ENCODE measurements at places on chromosomes 2 and 18.
A peak's percentile ranks its signal among the peaks of the same experiment; 100 is the strongest.

DNA sequence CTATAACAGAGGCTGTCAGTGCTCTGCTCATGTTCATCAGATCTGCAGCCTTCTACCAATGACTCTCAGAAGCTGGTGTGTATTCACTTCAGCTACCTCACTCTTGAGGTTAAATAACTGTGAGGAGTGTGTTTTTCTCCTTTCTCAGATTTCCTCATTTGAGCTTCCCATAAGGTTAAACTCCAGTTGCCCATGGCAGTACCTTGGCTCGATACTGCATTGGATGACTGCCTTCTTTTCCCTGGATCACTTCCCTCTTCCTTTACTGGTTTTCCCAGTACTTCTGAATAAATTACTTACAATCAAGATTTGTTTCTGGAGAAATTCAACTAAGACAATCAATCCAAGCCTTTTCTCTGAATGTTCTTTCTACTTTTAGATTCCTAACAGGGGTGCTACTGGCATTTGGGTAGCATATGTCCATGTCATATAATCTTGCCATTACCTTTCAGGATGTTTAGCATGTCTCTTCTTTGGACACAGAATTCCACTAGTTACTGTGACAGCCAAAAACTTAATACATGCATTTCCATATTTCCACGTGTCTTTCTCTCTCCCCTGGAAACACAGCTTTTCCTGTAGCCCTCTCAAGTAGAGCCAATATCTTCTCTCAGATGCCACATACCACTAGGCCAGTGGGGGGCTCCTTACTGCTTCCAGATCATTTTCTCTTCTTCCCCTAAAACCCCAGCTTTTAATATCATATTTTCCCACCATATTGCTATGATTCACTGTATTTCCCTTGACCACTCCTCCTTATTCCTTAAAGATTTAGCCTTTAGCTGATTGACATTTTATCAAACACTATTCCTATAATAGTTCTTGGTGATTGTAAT lies 15.0 kb upstream of the SPOPL start:
- DNase-seq: peak; percentile 9

GRCh38 chr2:136025057-136025973 lies 39.9 kb upstream of the DARS1 start:
- peak; percentile 84 for DNase-seq

GRCh38 chr2:61295981-61296380 lies 134.0 kb downstream of the C2orf74 start:
- DNase-seq: no peak

DNA sequence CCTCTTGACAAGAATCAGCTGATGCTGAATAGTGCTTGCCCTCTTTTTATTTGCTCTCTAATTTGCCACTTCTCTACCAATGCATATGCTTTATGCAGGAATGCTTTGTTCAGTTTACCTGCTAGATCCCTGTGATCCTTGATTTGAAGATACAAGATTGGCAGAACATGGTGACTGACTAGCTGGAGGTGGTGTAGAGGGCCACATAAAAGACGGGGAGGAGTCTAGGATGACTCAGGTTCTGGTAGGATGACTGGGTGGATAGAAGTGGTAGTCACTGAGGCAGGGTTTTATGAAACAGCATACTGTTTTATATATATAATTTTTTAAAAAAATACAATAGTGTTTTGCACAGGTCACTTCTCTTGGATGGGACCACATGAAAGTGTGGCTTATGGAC lies 6.3 kb upstream of the ADGRF3 start:
- no peak for DNase-seq

GRCh38 chr2:238042849-238043584 lies 17.8 kb upstream of the SCLY start:
- no peak for DNase-seq

GRCh38 chr2:151395509-151396374 lies 14.0 kb upstream of the RIF1 start:
- no peak for DNase-seq

DNA sequence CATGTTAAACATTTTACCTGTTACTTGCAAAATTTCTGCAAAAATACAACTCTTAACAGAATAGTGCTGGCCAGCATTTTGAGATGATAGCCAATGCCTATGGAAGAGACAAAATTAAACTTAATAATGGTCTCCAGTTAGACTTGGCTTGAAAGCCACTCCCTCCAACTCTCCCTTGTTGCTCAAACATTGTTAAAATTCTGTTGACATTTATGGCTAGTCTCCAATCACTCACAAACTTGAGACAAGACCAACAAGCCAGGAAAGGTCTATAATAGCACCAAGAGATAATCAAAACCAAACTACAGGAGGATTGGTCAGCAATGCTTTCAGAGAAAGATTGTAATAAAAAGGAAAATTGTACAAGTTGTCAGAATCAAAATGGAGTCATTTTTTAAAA lies 770.7 kb upstream of the NXPH2 start:
- no peak for DNase-seq

DNA sequence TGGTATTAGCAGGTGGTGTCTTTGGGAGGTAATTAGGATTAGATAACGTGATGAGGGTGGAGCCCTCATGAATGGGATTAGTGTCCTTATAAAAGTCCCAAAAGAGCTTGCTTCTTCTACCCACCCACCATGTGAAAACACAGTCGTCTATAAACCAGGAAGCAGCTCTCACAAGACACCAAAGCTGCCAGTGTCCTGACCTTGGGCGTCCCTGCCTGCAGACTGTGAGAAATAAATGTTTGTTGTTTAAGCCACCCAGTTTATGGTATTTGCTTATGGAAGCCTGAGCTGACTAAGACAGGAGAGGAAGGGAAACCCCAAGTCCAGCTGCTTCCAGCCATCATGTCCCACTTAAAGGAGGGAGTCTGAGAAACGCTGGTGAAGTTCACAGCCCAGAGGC lies 13.6 kb downstream of the ADI1 start:
- no peak for DNase-seq

GRCh38 chr2:939936-940601 lies 10.6 kb upstream of the SNTG2 start:
- DNase-seq: no peak

DNA sequence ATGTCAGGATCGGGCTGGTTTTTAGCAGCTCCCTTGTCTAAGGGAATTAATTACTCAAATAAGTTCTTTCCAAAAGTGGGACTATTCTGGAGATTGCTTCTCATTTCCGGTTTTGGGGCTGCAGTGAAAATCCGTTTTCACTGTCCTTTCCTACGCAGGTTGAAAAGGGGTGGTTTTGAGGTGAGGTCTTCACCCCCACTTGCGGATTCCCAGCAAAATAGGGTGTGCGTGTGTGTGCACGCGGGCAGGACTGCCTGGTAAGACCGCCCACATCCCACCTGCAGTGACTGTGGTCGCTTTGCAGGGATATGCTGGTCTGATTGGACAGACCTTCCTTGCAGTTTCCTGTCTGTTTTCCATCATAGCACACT lies 472 bp upstream of the PLEKHM3 start:
- peak; percentile 22 for DNase-seq

- no peak for DNase-seq
These were observed 16.7 kb downstream of the ANKRD12 start for GRCh38 chr18:9153256-9153655.

DNA sequence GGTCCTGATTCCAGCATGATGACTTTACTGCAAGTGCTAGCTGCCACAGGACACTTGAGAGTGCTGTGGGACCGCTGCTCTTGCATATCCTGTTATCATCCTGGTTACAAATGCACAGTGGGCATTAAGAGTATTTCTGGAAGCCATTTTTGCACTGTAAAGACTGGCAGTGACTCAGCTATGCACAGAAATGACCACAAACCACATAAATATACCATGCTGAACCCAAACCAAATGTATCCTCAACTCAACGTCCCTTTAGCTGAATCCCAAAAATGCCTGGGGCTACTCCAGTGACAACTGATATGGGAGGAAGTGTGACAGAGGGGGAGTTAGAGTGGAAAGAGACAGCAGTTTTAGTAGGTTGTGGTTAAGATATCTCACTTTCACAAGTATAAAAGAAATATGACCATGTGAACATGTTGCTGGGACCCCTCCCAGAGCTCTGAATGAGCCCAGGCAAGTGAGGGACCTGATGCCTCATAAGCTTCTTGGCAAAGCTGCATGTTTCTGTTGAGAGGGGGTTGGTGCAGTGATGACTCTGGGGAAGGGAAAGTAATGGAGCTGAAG lies 37.3 kb downstream of the RHBDD1 start:
- DNase-seq: no peak

- no peak for DNase-seq
These were observed 10.9 kb downstream of the FEZ2 start for GRCh38 chr2:36587101-36587500.

DNA sequence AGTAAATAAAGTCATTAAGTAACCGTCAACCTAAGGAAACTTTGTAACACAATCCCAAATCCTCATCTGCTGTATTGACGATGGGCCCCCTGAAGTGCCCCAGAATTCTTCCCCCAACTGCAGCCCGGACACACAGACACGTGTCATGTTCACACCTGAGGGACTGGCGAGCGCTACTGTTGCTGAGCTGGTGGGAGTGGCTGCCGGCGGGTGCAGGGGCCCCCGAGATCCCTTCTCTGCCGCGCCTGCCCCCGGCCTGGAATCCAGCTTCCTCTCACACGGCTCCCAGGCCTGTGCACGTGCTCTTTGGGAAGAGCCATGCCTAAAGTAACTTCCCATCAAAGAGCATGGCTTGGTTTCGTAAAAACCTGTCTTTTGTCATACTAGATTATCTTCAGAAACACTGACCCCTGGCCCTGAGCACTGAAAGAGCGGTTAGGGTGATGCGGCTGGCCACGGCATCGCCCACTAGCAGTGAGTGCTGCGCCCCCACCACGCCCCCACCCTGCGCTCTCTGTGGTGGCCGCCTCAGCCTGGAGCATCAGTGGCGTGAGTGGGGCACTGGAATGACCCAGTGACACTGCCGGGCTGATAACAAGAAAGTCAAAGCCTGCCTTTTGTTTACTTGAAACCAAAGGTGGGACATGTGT lies 56.0 kb downstream of the ADI1 start:
- peak; percentile 68 for DNase-seq

- no peak for DNase-seq
These were observed 78.7 kb downstream of the MYCN start for GRCh38 chr2:16019060-16019480.

DNA sequence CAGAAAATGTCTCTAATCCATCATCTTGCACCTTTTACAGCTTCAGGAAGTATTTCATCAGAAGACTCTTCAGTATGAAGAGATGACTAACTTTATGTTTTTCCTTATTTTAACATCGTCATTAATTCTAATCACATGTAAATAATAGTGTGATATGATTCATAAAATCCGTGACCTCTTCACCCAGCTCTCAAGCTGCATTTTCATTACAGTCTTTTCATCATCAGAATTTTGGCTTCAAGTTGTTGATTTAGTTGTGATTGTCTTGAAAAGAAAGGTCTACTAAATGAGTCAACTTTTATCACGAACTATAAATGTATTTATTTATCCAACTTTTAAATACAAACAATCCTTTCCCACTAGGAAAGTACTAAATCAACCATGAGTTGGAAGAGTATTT lies 410.3 kb downstream of the LRP1B start:
- no peak for DNase-seq

- no peak for DNase-seq
These were observed 306.9 kb downstream of the GULP1 start for GRCh38 chr2:188598551-188598950.

DNA sequence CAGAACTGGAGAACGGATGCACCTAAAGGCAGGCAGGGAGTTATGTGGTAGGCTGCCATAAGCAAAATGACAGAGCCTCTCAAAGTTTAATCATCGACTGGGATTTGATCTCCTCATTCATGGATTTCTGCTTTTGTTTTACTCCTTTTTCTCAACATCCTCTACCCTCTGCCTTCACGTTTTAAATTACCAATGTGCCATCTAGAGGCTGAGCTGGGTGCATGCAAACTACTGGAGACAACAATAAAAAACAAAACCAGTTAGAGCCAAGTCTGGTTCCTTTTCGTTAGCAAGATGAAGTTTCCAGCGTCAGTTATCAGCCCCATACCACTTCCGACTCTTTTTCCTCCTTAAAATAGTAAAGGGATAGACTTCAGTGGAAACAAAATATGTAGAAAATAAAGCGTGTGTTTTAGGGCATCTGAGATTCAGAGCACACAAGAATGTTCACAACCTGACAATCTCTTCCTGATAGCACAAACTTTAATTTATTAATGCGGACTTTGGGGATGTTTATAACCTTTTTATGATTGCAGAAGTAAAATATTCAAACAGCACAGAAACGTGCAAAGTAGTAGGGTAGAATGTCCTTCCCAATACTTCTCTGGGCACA lies 117.0 kb downstream of the LAMA1 start:
- DNase-seq: peak; percentile 60

GRCh38 chr18:58529714-58530354 lies 99.1 kb downstream of the ALPK2 start:
- peak; percentile 68 for DNase-seq

DNA sequence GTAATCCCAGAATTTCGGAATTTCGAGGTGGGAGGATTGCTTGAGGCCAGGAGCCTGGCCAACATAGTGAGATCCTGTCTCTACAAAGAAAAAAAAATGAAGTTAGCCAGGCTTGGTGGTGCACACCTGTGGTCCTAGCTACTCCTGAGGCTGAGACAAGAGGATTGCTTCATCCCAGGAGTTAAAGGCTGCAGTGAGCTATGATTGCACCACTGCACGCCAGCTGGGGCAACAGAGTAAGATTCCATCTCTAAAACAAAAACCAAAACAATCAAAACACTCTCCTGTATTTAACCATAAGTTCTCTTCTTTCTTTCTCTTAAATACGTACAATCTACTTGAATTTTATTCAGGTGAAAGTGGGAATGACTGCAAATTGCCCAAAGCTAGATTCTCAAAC lies 33.8 kb upstream of the NEDD4L start:
- DNase-seq: no peak

GRCh38 chr2:71945603-71945959 lies 202.1 kb downstream of the CYP26B1 start:
- DNase-seq: no peak

DNA sequence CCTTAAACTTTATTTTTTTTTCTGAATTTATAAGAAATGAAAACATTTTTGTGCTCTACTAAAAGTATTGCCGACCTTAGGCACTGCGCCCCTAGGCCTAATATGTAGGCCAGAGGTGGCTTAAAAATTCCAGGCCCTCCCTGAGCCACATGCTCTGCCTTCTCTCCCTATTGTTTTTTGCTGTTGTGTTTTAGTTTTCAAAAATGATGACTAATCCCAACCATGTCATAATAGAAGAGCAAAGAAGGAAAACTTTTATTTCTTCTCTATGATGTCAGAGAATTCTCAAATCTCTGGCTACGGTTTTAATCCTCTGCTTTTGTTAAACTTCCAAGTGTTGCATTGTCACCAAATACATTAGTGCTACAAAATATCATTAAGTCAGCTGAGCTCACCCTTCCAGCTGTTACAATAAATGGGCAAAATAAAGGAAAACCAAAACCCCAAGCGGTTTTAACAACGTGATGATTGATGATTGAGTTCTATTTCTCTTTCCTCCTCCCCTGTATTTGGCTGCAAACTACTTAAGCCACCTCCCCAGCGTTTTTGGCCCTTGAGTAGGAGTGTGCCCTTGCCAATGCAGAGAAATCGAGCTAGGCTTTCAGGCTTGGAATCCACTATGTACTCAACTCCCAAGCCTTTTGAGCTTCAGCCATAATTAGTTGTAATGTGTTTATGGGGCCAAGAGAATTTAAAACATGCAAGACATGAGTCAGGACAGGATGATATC lies 163.5 kb upstream of the POU3F3 start:
- DNase-seq: no peak

- no peak for DNase-seq
These were observed 132.5 kb downstream of the OSR1 start for GRCh38 chr2:19225931-19226330.

Data from H7 (cell line).